ENCODE measurements at places on chromosomes 4 and X.
A peak's percentile ranks its signal among the peaks of the same experiment; 100 is the strongest.

DNA sequence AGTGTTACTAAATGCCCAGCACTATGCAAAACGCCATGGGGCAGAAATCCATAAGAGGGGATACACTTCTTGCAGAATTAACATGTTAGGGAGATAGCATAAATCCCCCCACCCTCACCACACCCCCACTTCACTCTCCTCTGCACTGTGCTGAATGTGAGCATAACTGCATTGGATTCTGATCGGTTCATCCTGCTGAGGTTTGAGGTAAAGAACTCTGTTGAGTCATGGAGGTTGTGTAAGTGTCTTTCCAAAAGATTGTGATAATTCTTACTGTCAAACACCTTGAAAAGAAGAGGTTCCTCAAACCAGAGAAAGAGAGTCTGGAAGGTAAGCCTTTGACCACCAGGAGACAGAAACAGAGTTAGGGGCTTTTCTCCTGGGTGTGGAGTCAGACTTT lies 43.6 kb downstream of the RBM47 start:
- DNase-seq = no peak

DNA sequence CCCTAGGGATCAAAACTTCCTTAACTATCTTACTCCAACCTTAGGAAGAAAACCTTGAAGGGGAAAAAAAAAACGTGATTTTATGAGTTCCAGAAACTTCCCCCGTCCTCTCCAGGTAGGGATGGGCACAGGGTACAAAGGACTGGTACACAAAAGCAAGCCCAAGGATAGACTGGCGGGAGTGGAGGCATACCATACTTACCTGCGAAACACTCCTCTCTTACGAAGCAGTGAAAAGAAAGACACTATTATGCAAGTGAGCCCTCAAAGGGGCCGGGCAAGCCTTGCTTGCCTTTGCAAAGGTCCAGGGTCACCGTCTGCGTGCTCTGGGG lies 651 bp downstream of the TSPAN6 start:
- DNase-seq = no peak

- peak; percentile 25 for DNase-seq
Measured at GRCh38 chr4:79042079-79042674, 102.9 kb upstream of the PAQR3 start.

- no peak for DNase-seq
Measured at GRCh38 chr4:11421116-11421515, 7.6 kb downstream of the HS3ST1 start.

- DNase-seq = no peak
Measured at GRCh38 chr4:143701365-143701764, 890 bp upstream of the FREM3 start.

- DNase-seq = no peak
Measured at GRCh38 chr4:40311811-40312346, 23.3 kb upstream of the CHRNA9 start.

GRCh38 chr4:188714501-188714900 lies 575.3 kb downstream of the TRIML1 start:
- DNase-seq = no peak

GRCh38 chr4:67884701-67885100 lies 899 bp upstream of the TMPRSS11D start:
- no peak for DNase-seq

DNA sequence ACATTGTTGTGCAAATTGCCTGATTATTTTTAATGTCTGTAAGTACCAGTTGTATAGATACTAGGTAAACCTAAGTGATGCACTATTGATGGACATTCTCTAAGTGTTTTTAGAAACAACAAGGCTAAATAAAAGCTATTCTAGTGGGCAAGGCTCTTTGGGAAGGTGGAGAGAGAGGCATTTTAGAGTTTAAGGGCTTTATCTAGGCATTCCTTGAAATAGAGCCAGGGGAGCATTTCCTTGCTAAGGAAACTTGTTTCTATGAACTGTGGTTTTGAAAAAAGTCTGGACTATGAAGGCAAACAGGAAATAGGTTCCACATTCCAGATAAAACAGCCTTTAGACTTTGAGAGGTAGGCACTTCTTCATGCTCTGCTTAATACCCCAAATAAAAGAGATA lies 23.8 kb downstream of the BMX start:
- DNase-seq = no peak

DNA sequence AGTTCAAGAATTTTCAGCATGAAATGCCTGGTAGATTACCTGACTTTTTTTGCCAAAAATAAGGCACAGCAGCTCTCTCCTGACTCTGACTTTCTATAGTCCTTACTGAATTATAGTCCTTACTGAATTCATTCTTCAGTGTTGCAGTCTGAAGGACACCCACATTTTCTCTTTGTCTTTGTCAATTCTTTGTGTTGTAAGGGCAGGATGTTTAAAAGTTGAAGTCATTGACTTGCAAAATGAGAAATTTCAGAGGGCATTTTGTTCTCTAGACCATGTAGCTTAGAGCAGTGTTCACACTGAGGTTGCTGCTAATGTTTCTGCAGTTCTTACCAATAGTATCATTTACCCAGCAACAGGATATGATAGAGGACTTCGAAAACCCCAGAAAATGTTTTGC lies 168.0 kb downstream of the SOWAHB start:
- DNase-seq = no peak

- DNase-seq = no peak
Measured at GRCh38 chr4:22485737-22486136, 30.1 kb downstream of the ADGRA3 start.

- no peak for DNase-seq
Measured at GRCh38 chr4:52079659-52080058, 28.6 kb downstream of the SPATA18 start.

- DNase-seq = no peak
Measured at GRCh38 chr4:123528501-123529277, 132.1 kb downstream of the SPRY1 start.

- DNase-seq = no peak
Measured at GRCh38 chr4:6322761-6323566, 53.3 kb downstream of the WFS1 start.

- no peak for DNase-seq
Measured at GRCh38 chr4:145602129-145602760, 16.9 kb upstream of the MMAA start.

- no peak for DNase-seq
Measured at GRCh38 chr4:8639021-8639420, 46.5 kb downstream of the CPZ start.

DNA sequence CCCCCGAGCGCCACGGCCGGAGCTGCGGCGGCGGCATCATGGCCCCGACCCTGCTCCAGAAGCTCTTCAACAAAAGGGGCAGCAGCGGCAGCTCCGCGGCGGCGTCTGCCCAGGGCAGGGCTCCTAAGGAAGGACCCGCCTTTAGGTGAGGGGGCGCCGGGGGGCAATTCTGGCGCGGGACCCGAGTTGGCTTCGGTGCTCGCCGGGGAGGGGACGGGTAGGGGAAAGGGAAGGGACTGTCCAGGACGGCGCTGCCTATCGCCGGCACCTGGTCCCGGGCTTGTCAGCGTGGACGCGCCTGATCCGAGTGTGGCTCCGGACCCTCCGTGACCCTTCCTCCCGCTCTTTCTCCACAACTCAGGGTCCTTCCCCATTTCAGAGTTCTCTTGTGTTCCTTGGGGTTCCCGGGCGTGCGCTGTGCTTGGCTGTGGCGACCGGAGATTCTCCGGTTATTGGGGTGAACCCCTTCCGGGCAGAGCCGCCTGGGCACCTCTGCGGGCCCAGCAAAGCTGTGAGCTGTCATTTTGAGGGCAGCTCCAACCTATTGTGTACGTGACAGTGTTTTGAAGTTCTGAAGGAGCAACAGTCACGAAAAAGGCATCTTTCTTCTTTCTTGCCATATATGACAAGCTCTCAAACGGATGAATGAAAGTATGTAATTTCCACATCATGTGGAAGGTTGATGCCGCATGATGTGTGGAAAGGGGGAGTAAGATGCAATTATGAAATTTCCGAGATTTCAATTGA lies 522 bp downstream of the FNIP2 start:
- peak; percentile 38 for DNase-seq

DNA sequence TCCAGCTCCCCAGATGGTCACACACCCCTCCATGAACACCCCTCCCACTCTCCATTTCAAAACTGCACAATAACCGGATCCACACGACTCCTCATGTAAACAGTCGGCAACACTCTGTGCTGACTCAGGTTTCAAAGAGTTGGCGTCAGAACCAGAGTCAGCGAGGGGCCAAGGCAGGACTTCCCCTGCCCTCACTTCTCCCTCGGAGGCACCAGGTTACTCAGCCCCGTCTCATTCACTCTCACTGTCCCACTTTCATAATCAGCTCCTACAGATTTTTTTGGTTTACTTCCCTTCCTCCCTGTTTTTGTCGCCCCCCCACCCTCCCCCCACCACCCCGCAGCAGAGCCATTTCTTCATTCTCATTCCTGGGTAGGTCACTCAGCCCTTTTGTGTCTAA lies 2.7 kb upstream of the TIMP1 start:
- no peak for DNase-seq

DNA sequence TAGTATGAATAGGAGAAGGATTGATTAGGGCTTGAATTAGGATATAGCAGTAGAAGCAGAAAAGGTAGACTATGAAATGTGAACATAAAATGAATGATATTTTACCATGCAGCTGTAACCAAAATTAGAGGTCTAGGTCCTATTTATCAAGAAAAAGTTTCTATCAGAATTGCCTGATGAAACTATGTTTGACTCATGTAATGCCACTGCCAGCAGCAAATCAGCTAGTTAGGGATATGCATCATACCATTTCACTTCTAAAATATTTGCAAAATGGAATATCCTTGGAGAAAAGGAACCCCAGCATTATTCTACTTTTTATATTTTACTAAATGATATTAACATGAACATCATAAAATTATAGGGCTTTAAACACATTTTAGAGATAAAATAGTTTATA lies 188.4 kb downstream of the WDFY3 start:
- no peak for DNase-seq

GRCh38 chrX:32191316-32191715 lies 1020.0 kb downstream of the DMD start:
- no peak for DNase-seq

DNA sequence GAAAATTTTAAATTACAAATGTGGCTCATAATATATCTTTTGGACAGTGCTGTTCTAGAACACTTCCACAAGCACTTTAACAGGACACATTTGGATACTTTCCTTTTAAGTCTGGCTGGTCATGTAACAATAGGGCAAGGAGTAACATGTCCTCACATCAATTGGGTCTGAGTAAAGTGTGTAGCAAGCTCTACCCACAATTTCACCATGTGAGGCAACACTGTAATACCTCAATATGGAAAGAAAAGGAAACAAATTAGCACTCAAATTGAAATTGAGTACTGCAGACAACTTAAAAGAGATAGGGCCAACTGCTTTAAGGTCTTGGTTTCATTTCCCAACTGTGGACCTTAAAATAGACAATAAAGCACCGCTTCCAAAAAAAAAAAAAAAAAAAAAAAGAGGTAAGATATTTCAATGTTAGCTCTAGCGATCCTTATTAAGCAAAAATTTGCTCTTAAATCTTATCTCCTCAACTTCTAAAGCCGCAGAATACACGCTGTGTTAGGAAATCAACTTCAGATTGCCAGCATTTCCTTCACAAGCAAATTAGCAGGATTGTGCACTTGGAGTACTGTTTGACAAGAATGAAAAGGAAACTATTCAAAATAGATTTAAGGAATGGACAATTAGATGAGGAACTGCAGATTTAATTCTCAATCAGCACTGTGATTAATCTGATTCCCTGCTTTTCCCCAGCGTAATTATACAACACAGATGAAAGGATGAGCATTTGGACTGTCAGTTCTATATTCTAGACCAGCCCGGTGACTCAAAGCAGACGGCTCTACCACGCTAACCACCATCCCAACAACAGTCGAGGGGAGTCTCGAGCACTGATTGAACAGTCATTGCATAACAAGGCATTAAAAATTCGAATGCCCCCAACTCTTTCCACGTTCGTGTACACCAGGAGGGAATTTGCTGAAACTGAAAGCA lies 1.6 kb downstream of the CASK start:
- DNase-seq = no peak

- no peak for DNase-seq
Measured at GRCh38 chrX:13719192-13719856, 15.1 kb downstream of the TRAPPC2 start.

- no peak for DNase-seq
Measured at GRCh38 chr4:38153387-38153760, 193.2 kb downstream of the PTTG2 start.

DNA sequence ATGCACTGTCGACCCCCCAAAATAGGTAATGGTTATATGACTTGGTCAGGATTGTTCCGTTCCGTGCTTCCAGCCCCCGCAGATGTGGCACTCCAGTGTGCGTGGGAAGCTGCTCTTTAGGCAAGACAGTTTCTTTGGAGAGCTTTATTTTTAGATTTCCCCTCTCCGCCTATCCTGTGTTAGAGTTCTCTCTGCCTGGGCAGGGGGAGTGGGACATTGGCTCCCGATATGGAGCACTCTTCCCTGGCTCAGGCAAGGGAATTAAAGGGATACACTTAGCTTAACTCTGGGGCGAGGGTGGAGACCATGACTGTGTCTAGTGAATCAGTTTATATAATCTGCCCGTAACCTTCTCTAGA lies 36.0 kb downstream of the DLG3 start:
- peak; percentile 47 for DNase-seq

- DNase-seq = no peak
Measured at GRCh38 chr4:177596991-177597390, 154.8 kb upstream of the AGA start.

DNA sequence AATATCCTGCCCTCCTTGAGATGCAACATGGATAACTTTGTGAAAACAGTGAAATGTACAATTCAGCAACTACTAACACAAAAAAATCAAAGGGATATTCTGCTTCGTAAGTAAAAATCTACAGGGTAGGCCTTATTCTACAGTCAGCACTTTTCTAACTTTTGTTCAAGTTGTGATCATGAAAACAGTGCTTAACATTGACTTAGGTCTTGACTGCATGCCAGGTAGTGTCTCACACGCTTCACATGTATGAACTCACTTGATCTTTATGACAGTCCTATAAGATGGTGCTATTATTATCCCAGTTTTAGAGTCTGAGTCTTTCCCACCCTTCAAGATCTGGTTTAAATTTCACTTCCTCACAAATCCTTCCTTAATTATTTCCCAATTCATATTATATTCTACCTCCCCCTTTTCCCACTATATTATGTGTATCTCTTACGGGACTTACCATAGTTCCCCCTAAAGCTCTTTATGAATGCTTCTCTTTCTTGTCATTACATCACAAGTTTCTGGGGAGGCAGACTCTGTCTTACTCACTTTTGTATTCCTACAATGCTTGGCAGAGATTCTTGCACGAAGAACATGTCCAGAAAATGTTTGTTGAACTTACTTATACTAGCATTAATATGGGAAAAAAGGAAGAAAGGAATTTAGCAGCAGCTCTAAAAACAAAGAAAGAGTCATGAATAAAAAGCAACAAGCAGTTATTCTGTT lies 179.8 kb downstream of the SCFD2 start:
- DNase-seq = no peak

GRCh38 chr4:132445386-132445785 lies 703.7 kb upstream of the PCDH10 start:
- no peak for DNase-seq

DNA sequence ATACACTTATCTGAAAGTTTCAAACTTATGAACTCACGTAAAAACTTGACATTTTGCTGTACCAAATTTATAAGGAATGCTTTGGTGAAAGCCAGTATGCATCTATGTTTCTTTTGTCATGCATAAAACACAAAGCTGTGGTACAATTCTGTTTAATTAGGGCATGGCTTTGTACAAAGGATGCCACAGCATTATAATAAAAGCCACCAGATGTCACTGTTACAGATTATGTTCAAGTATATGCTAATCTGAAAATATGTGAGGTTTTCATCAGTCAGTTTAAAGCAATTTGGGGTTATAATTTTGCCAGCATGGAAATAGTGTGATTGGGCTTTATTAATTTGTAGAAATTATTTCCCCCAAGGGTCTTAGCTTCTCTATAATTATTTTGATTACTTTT lies 69.0 kb downstream of the ATOH1 start:
- no peak for DNase-seq

- no peak for DNase-seq
Measured at GRCh38 chr4:91058345-91058744, 931.2 kb downstream of the CCSER1 start.

Data from uterus (tissue), 4 donors.